ENCODE measurements at places on chromosomes 4 and X.

DNA sequence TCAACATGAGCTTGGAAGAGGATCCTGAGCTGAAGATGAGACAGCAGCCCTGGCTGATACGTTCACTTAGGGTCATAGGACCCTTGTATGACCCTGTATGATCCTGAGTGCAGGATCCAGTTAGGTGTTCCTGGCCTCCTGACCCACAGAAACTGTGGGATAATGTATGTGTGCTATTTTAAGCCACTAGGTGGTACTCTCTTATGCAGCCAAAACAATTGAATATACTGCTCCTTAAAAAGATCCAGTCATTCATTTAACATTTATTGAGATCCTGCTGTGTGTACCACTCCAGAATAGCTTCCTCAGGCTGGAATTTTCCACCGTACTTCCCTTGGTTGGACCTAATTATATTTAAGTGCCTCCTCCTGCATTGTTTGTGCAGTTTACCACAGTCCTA lies 167.1 kb downstream of the AMELX start:
- DNase-seq: no peak

DNA sequence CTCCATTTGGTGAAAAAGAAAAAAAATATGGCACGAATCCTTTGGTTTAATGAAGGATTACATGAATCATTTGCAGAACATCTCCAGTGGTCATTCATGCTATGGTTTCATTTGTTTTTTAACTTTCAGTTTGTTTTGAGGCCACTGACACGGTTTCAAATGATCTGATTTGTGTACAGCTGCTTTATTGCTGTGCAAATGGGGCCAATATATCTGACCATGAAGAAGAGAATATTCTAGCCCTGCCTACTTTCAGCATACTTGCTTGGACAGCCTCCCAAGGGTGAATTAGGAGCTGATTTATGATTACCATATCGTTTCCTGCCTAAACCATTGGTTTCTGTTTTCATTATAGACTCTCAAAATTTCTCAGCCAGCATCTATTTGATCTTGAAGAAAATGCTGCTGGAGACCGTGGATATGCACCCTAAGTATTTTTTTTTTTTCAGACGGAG lies 30.7 kb downstream of the SPARCL1 start:
- no peak for DNase-seq

GRCh38 chr4:159010563-159011260 lies 92.2 kb upstream of the RAPGEF2 start:
- DNase-seq: no peak

GRCh38 chr4:3257103-3257555 lies 8.2 kb downstream of the MSANTD1 start:
- DNase-seq: no peak

DNA sequence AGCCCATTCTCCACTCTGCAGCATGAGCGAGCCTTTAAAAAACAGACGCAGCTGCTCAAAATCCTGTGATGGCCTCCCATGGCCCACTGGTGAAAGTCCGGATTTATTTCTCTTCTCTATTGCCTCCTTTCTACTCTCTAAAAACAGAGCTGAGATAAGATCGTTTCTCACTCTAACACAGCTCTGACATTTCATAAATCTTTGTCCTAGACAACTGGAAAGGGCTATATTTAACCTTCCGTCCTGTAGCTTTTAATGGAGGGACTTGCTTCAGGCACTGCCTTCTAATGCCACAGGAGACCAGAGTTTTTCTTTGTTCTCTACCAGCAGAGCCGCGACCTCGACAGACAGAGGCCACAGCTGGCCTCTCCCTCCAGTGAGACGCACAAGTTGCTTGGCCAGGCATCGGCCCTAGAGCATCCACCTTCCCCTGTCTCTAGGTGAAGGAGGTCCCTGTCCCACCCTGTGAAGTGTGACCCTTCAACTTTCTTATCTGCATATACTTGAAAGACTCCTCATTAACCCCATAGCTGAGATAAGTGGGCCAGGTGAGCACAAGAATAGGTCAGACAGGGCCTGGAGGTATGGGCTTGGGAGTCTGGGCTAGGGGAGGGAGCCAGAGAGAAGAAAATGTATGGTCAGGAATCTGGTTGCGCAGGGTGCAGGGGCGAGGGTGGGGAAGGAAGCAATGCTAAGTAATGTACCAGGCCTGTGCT lies 50.0 kb downstream of the RTL5 start:
- no peak for DNase-seq

DNA sequence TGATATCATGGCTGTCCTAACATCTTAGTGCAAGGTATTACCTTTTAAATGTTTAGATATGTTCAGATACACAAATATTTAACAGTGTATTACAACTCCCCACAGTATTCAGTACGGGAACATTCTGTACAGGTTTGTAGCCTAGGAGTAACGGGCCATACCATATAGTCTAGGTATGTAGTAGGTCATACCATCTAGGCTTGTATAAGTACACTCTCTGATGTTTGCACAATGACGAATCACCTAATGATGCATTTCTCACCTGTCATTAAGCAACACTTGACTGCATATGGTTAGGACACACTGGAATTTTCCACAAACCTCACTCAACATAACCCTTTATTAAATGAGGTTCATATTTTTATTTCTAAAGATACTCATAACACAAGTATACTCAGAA lies 67.7 kb downstream of the THOC2 start:
- DNase-seq: no peak

DNA sequence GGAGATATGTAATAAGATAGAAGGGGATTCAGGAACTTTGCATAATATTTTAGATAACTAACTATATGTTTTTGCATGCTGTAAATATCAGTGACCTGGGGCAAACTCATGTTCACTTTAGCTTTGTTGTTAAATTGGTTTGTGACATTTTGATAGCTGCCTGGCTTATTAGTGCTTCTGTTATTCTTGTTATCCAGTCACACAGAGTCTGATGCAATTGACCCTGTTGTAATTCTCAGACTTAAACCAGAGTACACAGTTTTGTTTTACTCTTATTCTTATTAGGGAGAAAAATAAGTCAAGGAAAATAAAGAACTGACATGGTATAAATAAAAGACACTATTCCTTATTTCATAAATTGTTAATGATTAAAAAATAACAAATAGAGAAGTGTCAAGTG lies 516.7 kb upstream of the SLIT2 start:
- DNase-seq: no peak

GRCh38 chr4:10031668-10032590 lies 10.6 kb upstream of the SLC2A9 start:
- DNase-seq: no peak

DNA sequence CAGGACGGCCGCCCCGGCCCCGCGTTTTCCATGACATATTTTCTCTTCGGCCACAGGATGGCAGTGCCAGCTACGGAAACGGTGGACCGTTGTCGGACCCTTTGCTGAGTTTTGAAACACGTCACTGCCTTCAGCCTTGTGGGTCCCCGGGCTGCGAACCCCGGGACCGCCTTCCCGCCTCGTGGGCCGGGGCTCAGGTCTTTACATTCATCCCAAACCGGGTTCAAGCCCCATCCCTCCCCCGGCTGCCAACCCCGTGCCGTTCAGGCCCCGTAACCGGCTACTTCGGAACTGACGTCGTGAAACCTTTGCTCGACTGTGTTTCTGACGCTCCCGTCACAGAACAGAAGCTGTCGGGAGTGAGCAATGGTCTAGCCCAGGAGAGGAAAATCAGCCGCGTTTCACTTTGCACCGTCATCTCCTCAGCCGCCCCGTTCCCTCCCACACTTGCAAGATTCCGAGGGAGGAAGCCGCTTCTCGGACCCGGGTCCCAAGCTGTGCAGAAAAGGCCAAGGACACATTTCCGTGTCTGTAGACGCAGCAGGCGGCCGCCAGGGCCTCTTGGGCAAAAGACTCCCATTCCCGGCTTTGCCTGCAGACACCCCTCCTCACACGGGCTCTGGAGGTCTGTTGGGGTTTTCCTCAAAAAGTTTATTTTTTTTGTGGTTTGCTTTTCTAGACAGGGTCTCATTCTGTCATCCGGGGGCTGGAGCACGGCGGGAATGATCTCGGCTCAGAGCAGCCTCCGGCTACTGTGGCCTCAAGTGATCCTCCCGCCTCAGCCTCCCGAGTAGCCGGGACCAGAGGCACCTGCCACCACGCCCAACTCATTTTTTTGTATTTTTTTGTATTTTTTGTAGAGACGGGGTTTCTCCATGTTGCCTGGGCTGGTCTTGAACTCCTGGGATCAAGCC lies 41.4 kb upstream of the PPP2R3B start:
- DNase-seq: no peak

DNA sequence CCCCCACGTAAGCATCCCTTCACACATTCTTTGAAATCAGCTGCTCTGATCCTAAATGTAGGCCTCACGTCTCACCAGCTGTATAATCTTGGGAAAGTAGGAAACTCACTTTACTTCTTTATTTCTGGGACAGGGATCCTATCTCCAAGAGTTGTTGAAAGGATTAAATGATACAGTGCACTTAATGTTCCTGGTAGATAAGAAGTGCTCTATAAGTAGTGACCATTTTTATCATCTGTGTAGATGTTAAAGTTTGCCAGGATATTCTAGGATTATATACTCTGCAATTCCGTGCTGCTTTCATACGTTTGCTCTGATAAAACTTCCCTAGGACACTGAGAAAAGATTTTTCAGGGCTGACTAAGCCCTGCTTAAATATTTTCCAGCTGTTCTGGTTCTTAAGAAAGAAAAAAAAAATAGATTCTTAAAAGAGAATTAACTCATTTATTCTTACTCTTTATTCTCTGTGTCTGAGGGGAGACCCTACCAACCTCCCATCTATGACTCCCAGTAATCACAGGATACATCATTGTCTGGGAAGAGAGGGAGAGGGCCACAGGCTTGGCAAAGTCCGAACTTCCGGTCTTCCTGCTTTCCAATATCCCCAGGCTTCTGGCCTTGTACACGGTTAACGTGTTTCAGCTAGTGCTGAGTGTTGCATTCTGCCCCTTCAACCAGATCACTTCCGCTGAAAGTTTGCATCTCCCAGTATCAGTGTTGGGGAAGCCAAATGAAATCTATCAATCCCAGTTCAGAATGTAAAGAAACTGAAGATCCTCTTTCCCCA lies 269.2 kb downstream of the TRIML1 start:
- DNase-seq: no peak

- DNase-seq: no peak
Observed at GRCh38 chr4:38603652-38604051, 60.3 kb upstream of the KLF3 start.

- DNase-seq: no peak
Observed at GRCh38 chr4:55866290-55866907, 13.0 kb downstream of the EXOC1 start.

DNA sequence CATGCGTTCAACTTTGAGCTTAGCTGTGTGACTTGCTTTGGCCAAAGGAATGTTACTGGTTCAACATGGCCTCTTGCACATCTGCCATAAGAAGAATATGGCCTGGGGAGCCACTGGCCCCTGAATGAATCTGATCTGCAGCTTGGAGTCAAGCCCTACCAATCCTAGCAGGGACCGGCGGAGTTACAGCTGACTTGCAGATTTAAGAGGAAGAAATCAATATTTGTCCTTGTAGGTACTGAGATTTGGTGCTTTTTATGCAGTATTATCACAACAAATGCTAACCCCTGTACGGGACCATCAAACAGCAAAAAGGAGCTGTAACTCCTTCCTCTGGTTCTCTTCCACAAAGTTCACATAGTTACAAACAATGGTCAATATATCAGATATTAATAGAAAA lies 252.0 kb downstream of the LDB2 start:
- DNase-seq: no peak

DNA sequence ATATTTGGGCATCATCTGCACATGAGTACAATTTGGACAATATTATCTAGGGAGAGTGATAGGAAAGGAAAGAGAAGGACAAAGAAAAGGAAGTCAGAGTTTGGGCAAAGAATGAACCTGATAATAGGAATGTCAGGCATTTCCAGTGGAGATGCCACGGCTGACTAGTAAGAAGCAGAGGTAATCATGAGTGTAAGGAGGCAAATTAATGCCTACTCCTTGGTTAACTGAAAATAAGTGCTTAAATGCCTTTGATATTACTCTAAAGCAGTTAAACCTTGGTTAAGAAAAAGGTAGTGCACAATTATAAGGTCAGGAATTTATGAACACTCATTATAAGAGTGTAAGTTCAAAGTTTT lies 99.2 kb upstream of the DDIT4L start:
- DNase-seq: no peak

DNA sequence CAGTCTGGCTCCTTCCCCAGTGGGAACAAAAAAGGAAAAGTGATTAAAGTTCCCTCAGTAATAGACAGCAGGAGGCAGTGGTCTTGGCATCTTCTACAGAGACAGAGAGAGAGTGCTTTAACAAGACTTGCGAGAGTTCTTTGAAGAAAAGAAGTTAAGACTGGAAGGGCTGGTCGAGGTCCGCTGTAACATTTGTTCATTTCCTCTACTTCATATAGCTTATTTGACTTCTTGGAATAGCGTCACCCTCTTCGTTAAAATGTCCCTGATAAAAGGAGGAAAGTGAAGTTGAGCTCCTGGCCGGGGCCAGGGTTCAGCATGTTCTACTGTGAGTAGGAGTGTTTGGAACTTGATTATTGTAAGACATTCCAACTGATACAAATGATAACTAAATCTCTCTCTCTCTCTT lies 179.8 kb downstream of the SLIT2 start:
- no peak for DNase-seq

DNA sequence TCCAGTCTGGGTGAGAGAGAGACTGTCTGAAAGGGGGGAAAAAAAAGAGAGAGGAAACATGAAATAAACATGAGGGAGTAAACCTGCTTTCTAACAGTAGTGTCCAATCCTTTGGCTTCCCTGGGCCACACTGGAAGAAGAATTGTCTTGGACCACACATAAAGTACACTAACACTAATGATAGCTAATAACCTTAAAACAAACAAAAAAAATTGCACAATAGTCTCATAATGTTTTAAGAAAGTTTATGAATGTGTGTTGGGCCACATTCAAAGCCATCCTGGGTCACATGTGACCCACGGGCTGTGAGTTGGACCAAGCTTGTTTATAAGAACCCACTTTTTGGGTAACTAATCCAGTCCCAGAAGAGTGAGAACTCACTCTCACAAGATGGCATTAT lies 30.3 kb downstream of the PDS5A start:
- no peak for DNase-seq

DNA sequence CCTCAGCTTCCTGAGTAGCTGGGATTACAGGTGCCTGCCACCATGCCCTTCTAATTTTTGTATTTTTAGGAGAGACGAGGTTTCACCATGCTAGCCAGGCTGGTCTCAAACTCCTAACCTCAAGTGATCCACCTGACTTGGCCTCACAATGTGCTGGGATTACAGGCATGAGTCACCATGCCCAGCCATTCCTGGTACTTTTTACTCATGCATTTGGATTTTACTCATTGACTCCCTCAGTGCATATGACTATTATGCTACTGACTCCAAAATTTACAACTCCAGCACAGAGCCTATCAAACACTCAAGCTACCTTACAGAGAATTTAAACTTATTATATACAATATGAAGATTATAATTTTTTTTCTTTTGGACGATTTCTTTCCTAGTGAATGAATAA lies 199.9 kb downstream of the CXXC4 start:
- no peak for DNase-seq

- DNase-seq: no peak
Observed at GRCh38 chr4:55635282-55635681, 816 bp downstream of the NMU start.

- DNase-seq: no peak
Observed at GRCh38 chrX:121000589-121000988, 15.0 kb upstream of the CT47A1 start.

Data from activated CD4-positive, alpha-beta T cell treated with anti-CD3 and anti-CD28 coated beads for 1 hour (primary cell).